ENCODE measurements at places on chromosomes 1 and 21.

GRCh38 chr1:218589487-218589886 lies 244.4 kb downstream of the TGFB2 start:
- DNase-seq, result no peak

- DNase-seq, result no peak
These were observed 27.3 kb downstream of the F11R start for GRCh38 chr1:160993544-160994193.

DNA sequence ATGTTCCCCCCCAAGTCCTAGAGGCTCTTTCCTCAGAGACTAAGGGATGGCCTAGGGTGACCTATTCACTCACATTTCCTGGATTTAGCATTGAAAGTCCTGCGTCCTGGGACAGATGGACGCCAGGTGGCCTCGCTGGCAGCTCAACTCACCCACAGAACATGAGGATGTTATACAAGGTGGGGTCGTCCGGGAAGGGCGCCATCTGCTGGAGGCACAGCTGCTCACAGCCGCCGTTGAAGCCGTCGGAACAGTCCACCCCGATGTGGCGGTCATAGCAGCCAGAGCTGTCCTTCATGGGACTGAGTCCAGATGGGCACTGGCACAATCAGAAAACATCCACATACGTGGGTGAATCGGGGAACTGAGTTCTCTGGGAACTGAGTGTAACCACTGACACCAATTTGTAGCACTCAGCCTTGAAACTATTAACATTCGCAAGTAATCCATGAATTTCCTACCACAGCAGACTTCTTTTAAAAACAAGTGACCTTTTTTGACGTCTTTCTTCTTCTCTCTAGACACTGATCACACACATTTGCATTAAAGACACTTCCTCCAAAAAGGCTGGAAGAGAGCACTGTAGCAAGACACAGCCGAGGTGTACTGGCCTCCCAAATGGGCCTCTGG lies 215.4 kb downstream of the ASTN1 start:
- DNase-seq, result peak; percentile 30

DNA sequence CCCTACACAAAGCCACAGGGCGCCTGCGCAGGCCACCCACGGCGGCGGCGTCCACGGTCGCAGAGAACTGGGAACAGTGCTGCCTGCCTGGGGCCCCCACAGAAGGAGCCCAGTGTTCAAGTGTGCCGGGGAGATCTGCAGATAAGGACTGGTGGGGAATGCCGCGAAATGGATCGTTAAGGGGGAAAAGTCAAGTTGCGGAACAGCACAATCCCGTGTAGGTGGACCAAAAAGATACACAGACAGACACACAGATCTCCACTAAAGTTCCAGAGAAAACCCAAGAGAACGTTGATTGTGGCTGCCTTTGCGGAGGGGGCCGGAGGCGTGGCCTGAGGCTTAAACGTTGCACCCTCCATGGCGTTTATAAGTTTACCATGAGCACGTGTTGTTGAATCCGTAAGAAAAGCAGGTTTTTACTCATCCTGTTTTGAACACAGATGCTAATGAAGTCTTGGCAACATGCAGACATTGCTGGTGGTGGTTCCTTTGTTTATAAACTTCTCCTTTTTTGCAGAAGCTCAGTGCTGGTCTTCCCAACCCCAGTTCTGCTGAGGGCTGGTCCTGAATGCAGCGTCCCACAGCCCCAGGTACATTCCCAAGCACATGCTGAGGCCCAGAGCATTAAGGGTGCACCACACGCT lies 4.1 kb downstream of the SPATC1L start:
- no peak for DNase-seq

DNA sequence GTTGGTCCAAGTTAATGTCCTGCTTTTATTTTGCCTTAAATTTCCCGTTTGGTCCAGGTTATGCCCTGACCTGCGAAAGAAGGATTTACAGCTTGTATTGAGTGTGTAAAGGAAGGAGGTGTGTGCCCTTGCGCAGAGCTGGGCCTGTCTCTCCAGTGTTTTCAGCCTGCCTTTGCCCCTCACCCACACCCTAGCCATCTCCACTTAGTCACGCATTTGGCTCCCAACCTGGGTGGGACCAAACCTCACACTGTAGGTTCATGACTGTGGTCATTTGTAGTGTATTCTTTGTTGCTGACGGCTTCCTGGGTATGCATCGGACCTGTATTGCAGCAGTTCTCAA lies 572 bp upstream of the SRSF10 start:
- DNase-seq, result peak; percentile 58

DNA sequence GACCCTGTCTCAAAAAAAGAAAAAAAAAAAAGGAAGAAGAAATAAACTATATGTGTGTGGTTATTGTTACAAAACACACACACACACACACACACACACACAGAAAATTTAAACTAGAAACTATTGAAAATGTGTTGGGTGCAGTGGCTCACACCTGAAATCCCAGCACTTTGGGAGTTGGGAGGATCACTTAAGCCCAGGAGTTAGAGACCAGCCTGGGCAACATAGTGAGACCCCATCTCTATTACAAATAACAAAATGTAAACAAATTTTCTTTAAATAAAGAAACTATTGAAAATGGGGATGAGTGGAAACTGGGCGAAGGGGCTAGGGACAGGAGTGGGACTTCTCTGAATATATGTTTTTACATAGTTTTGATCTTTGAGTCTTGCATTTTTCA lies 23.0 kb downstream of the KIAA2013 start:
- DNase-seq, result no peak

GRCh38 chr1:54987919-54988705 lies 7.7 kb downstream of the TMEM61 start:
- DNase-seq, result peak; percentile 42

Measured in right hindlimb (tissue), 1 donor.